ENCODE measurements at places on chromosomes 11 and 22. TPM values are rescaled to one million over a fixed set of nuclear protein-coding genes. Genes with fewer than 3 reads are reported as not detected.

GRCh38 chr11:83663446-83663845 lies 377.3 kb upstream of the CCDC90B start:
- no peaks in the 10 kb centered on the region for H3K27me3 ChIP-seq
- no peaks in the 10 kb centered on the region for H3K36me3 ChIP-seq
- peak; percentile 24 for DNase-seq
- no peak overlapping the region for H3K27ac ChIP-seq

- peak; percentile 76 for DNase-seq
- no peaks in the 10 kb centered on the region for H3K36me3 ChIP-seq
- peak overlapping the region; percentile 4 for H3K4me3 ChIP-seq
- no peaks in the 10 kb centered on the region for H3K27me3 ChIP-seq
Observed at GRCh38 chr11:123219066-123219690, 24.1 kb upstream of the CLMP start.

TRIM48 gene
- not detected for total RNA-seq

GRCh38 chr22:18999008-18999407 lies 62.9 kb upstream of the PRODH start:
- peak; percentile 5 for DNase-seq
- no peak overlapping the region for H3K27ac ChIP-seq
- no peaks in the 10 kb centered on the region for H3K36me3 ChIP-seq
- H3K4me1 ChIP-seq: no peaks in the 10 kb centered on the region
- no peak overlapping the region for H3K4me3 ChIP-seq

STK33 gene
- not detected for total RNA-seq

DNA sequence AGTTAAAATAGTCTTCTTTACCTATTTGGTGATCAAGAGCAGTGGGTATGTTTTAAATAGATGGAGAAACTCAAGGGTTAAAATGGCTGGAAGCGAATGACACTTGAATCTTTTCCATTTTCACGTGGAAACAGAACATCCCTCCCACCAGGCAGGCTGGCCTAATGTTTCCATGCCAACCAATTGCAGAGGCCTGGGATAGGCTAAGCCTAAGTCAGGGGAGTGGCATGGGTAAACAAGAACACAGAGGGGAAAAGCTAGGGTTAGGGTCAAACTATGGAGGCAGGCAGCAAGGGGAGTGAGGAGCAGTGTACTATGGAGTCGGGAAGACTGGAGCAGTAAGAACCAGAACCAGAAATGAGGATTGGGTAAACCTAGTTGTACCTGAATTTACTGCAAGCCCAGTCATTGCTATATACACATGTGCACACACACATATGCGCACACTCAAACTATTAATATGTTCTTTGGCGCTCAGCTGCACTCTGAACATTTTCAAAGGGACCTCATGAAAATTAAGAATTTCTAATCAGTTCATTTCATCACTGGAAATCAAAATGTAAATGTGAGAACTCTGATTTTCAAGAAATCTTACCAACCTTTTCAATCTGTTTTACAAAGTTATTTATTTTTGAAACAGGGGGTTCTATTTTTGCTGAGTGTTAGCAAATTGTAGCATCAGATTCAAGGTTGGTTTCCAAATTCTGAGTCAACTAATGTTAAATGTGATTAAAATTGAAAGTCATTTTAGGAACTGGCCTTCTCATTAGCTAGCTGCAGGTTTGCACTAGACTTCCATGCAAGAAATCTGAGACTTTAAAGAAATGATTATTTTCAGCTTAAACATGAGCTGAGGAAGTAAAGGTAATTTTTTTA lies 327.0 kb upstream of the CCDC90B start:
- no peak overlapping the region for H3K27ac ChIP-seq
- no peak for DNase-seq
- H3K4me1 ChIP-seq: 0 out of 2 replicates have a peak, but pooled peaks cover 8% of the 10 kb centered on the region
- H3K27me3 ChIP-seq: no peaks in the 10 kb centered on the region
- no peak overlapping the region for H3K4me3 ChIP-seq

GRCh38 chr11:104704146-104704830 lies 194.0 kb downstream of the CASP12 start:
- no peak overlapping the region for H3K27ac ChIP-seq
- H3K4me1 ChIP-seq: peaks cover 11% of the 10 kb centered on the region
- H3K36me3 ChIP-seq: no peaks in the 10 kb centered on the region
- no peaks in the 10 kb centered on the region for H3K27me3 ChIP-seq

DNA sequence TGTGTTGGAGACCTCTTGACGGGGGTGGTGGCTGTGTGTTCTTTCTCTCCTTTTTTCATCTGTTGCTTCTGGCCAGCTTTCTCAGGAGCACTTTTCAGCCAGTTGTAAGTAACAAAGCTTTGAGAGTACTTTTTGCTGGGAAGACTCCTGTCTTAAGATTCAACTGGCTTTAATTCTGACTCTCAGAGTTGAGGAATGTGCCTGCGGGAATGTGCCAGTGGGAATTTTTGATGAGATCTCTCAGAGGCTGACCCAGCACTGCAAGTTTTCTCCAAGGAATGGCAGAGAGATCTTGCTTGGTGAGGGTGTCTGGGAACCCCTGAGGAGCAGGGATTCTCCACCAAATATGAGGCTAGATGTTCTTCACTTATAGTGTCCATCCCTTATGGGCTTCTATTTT lies 91.6 kb upstream of the OR9Q1 start:
- H3K4me1 ChIP-seq: no peaks in the 10 kb centered on the region
- DNase-seq: no peak
- peaks cover 26% of the 10 kb centered on the region for H3K27me3 ChIP-seq

DNA sequence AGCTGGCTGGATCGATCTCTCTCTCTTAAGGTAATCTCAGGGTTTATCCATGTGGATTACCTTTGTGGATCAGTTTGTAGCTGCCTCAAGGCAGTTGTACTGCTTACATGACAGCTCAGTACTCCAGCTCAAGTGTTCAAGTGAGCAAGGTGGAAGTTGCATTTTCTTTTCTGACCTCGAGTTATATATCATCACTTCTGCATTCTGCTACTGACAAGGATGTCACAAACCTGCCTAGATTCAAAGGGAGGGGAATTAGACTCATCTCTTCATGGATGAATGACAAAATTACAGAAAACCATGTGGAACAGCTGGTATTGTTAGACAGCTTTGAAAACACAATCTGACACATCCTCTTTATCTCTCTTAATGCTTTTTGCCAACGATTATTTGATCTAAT lies 6.1 kb upstream of the TCN2 start:
- no peak for DNase-seq
- peaks cover 4% of the 10 kb centered on the region for H3K4me1 ChIP-seq
- H3K36me3 ChIP-seq: no peaks in the 10 kb centered on the region
- no peak overlapping the region for H3K4me3 ChIP-seq
- no peak overlapping the region for H3K27ac ChIP-seq

DNA sequence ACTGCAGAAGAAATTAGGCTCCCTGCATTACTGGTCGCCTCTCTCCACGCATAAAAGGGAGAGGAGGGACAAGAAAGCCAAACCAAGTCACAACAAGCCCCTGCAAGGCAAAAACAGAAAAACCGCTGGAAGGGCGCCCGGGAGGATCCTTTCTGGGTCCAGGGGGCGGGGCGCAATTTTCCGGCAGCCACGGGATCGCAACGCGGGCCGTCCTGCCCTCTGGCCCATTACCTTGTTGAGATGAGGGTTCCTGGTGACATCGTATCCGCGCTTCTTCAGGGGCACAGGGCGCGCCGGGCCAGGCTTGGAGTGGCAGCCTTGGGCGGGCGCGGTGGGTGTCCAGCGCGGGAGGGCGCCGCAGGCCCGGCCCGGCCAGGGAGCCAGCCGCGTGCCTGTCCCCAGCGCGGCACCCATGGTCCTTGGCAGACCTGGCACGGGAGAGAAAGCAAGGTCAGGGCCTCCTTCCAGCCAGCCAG lies 847 bp downstream of the ME3 start:
- DNase-seq: peak; percentile 55
- no peaks in the 10 kb centered on the region for H3K36me3 ChIP-seq
- no peaks in the 10 kb centered on the region for H3K27me3 ChIP-seq
- peak overlapping the region; percentile 78 for H3K4me3 ChIP-seq
- H3K4me1 ChIP-seq: peaks cover 5% of the 10 kb centered on the region

- no peaks in the 10 kb centered on the region for H3K27me3 ChIP-seq
- peaks cover 32% of the 10 kb centered on the region for H3K4me1 ChIP-seq
- peak; percentile 95 for DNase-seq
- no peak overlapping the region for H3K4me3 ChIP-seq
- H3K27ac ChIP-seq: no peak overlapping the region
Observed at GRCh38 chr11:19441752-19442553, 201.2 kb upstream of the E2F8 start.

BDNF gene
- total RNA-seq: 63.6 TPM

GRCh38 chr11:10309163-10310093 lies 4.6 kb downstream of the ADM start:
- no peaks in the 10 kb centered on the region for H3K27me3 ChIP-seq
- peak overlapping the region; percentile 96 for H3K4me3 ChIP-seq
- H3K4me1 ChIP-seq: peaks cover 13% of the 10 kb centered on the region
- H3K36me3 ChIP-seq: peaks cover 22% of the 10 kb centered on the region

DNA sequence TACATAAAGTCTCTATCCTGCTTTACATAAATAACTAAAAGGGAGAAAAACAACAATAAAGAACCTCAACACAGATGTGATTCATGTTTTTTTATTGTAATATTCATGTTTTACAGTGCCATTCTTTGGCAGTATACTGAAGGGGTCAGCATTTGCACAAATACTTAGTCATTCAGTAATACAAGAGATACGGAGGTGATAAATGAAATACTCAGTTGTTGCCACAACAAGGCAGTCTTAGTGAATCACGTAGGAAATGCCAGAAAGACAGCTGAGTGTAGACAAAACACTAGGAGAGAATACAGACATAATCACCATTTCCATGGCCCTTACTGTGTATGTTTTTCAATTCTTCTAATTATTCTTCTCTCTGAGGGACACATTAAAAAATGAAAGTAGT lies 910.4 kb downstream of the METTL15 start:
- H3K4me3 ChIP-seq: no peak overlapping the region
- no peaks in the 10 kb centered on the region for H3K27me3 ChIP-seq
- no peaks in the 10 kb centered on the region for H3K36me3 ChIP-seq

PARVA gene
- total RNA-seq: 87.9 TPM

KCNJ1 gene
- not detected for total RNA-seq

- no peak overlapping the region for H3K4me3 ChIP-seq
- H3K4me1 ChIP-seq: no peaks in the 10 kb centered on the region
- H3K36me3 ChIP-seq: no peaks in the 10 kb centered on the region
- no peak for DNase-seq
- H3K27ac ChIP-seq: no peak overlapping the region
- H3K27me3 ChIP-seq: no peaks in the 10 kb centered on the region
Observed at GRCh38 chr11:89477175-89477574, 14.0 kb downstream of the NOX4 start.

OR9G1 gene
- not detected for total RNA-seq

DNA sequence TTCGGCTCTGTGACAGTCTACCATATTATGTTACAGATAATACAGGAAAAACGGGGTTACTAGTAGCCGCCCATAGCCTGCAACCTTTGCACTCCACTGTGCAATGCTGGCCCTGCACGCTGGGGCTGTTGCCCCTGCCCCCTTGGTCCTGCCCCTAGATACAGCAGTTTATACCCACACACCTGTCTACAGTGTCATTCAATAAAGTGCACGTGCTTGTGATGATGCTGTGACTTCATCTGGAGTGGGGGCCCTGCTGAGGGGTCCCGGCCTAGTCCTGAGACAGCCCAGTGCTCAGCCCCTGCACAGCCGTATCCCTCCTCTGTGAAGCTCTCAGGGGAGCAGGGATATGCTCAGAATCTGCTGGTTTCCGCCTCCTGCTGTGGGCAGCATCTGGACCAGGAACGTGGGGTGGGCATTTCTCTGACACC lies 1.2 kb downstream of the IFITM1 start:
- H3K36me3 ChIP-seq: no peaks in the 10 kb centered on the region
- peak overlapping the region; percentile 79 for H3K4me3 ChIP-seq
- no peaks in the 10 kb centered on the region for H3K27me3 ChIP-seq
- H3K27ac ChIP-seq: no peak overlapping the region
- peaks cover 28% of the 10 kb centered on the region for H3K4me1 ChIP-seq

- peak; percentile 29 for DNase-seq
- H3K4me3 ChIP-seq: no peak overlapping the region
- no peaks in the 10 kb centered on the region for H3K4me1 ChIP-seq
- peaks cover 5% of the 10 kb centered on the region for H3K27me3 ChIP-seq
- no peak overlapping the region for H3K27ac ChIP-seq
- no peaks in the 10 kb centered on the region for H3K36me3 ChIP-seq
Observed at GRCh38 chr11:115153135-115153534, 351.1 kb downstream of the CADM1 start.

GTPBP1 gene
- 26.9 TPM for total RNA-seq

GRCh38 chr22:20748731-20749428 lies 25.0 kb upstream of the SERPIND1 start:
- no peaks in the 10 kb centered on the region for H3K27me3 ChIP-seq
- peak; percentile 5 for DNase-seq
- H3K36me3 ChIP-seq: peaks cover 13% of the 10 kb centered on the region
- no peak overlapping the region for H3K4me3 ChIP-seq
- peaks cover 12% of the 10 kb centered on the region for H3K4me1 ChIP-seq

DNA sequence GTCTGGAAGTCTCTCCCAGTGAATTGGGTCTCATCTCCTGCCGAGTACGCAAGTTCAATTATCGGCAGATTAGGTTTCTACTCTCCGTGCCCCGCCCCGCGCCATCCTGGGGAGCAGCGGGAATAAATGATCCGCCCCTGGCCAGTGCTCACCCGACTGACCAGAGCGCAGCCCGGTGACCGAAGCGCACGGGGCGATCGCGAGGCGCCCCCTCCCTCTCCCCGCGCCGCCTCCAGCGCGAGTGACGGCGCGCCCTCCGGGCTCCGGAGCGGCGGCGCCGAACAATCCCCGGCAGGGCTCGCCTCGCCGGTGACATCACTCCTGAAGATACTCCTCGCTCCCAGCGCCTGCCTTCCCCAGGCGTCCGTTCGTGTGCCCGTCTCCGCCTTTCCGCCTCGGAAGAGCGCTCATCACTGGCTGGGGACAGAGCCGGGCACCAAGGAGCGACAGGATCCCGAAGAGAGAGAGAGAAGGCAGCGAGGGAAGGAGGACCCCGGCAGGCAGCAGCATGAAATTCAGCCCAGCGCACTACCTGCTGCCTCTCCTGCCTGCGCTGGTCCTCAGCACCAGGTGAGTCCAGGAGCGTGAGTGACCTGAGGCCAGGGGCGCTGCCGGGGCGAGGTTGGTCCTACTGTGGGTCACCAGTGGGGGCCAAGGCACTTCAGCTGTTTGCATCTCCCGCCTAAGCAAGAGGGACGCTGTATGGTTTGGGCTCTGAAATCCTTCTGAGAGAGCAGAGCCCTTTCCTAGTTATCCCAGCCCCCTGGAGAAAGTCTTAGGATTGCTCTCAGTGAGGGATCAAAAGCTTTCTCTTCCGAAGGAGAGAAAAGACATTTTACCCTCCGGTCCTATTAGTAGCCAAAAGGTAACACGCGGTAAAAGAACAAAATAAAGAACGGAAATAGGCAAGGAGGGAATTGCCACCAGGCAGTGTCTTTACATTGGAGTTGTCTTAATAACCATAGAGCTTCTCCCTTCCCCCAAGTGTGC lies at the start of gene LUZP2:
LUZP2 (plus strand) TSS at position 318 of the 990 bp plus-strand sequence.
- peaks cover 40% of the 10 kb centered on the region for H3K27me3 ChIP-seq
- no peaks in the 10 kb centered on the region for H3K4me1 ChIP-seq
- peak; percentile 60 for DNase-seq
- no peak within 1 kb of the TSS for H3K27ac ChIP-seq
- no peaks in the 10 kb centered on the region for H3K36me3 ChIP-seq

- H3K27ac ChIP-seq: no peak overlapping the region
- DNase-seq: peak; percentile 1
- H3K27me3 ChIP-seq: no peaks in the 10 kb centered on the region
- no peaks in the 10 kb centered on the region for H3K36me3 ChIP-seq
Observed at GRCh38 chr11:88709567-88709966, 356.2 kb downstream of the GRM5 start.

GLYATL2 gene
- 0.65 TPM for total RNA-seq
